Retina (tissue), 1 donor: ENCODE measurements at places on chromosomes 12 and 14.

DNA sequence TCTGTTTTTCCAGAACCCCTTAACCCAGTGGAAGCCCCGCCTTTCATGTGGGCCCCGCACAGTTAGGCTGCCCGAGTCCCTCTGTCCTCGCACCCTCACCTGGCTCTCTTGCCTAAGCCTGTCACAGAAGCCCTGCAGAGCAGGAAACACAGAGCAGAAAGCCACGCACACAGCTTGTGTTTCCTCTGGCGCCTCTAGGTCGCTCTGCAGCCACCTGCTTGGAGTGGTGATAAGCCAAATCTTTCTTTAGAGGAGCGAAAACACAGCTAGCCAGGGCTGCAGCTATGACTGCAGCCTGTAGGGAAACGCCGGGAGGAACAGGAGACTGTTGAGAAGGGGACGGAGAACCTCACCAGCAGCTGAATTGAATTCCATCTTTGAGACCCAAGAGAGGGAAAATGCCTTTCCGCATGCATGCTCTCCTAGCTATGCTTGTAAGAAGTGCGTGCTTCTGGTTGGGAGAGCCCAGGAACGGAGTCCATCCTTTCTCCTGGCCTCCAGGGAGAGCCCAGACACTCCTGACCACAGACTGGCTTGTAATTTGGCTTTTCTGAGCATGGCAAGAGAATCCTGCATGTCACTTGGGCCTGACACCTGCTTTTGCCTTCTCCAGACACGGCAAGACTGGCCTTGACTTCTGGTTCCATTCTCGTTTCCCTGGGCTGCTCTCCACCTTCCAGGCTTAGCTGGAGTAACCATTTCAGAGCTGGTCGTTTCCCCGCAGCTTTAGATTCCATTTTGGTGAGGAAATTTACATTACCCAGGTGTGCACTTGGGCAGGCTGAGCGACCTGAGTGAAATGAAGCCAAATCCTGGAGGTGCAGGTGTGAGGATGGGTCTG is 301.6 kb downstream of the CACNA1C start:
- peak; percentile 64 for DNase-seq

GRCh38 chr12:76144245-76144549 is 59.7 kb upstream of the NAP1L1 start:
- peak; percentile 32 for DNase-seq

- no peak for DNase-seq
Measured at GRCh38 chr14:82244791-82245190, 711.1 kb upstream of the SEL1L start.

DNA sequence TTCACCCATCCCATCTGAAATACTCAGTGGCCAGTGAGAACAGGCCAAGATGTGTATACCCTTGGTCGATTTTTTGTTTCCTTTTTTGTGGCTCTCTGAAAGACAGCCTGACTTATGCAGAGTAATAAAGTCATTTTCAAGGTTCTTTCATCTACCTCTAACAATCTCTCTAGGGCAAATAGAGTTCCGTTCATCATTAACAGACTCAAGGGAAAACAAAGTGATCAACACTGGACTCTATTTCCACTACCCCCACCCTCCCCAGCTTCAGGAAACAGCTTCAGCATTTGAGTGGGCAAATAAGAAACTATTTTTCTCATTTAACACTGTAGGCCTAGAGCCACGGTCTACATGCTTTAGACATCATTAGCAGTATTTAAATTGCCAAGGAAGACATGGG is 15.9 kb downstream of the PRKAB1 start:
- DNase-seq, result no peak

DNA sequence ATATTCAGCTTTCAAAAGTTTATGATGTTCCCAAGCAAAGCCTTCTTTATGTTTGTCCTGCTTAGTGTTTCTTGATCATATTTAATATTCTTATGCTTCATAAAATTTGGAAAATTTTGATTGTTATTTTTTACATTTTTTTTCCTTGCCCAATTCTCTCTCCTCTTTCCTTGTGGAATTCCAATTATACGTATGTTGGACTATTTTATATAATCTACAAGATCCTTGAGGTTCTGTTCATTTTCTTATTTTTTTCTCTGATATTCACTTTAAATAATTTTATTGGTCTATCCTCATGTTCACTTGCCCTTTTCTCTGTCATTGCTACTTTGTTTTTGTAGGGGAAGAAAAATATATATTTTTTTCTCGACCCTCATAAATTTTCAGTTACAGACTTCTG is 167.7 kb downstream of the DYRK2 start:
- DNase-seq, result no peak

- DNase-seq, result peak; percentile 76
Measured at GRCh38 chr14:89399594-89400068, 17.4 kb downstream of the FOXN3 start.

GRCh38 chr14:100443603-100444002 is 120.5 kb downstream of the SLC25A47 start:
- no peak for DNase-seq

GRCh38 chr12:64670919-64671639 is 60.8 kb downstream of the RASSF3 start:
- no peak for DNase-seq

- no peak for DNase-seq
Measured at GRCh38 chr14:38808734-38809455, 294.1 kb downstream of the SEC23A start.

DNA sequence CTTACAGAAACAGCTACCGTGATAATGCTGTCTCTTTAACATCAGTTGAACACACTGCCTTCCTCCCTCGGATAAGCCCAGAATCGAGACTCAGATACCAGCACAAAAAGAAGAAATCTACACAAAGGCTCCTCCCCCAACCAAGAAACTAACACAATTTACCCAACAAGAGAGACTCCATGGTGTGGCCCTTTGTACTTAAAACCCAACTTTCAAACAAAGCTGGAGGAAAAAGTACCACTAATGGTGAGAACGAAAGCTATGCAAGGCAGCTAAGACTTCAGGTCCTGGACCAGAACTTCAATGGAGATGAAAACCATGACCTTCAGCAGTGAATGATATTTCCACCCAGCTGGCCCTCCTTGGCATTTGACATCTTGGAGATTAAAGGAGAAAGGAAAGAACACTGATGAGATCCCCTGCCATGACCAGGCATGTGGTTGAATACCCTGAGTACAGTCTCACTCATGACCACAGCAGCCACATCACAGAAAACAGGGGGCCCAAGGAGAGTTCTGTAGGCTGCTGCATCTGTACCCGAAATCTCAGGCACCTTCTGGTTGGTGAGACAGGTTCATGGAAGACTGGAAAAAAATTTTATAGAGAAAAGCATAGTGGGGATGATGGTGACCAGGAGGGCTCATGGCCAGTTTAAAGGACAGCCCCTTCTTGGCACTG is 36.7 kb downstream of the RBM19 start:
- DNase-seq, result no peak

DNA sequence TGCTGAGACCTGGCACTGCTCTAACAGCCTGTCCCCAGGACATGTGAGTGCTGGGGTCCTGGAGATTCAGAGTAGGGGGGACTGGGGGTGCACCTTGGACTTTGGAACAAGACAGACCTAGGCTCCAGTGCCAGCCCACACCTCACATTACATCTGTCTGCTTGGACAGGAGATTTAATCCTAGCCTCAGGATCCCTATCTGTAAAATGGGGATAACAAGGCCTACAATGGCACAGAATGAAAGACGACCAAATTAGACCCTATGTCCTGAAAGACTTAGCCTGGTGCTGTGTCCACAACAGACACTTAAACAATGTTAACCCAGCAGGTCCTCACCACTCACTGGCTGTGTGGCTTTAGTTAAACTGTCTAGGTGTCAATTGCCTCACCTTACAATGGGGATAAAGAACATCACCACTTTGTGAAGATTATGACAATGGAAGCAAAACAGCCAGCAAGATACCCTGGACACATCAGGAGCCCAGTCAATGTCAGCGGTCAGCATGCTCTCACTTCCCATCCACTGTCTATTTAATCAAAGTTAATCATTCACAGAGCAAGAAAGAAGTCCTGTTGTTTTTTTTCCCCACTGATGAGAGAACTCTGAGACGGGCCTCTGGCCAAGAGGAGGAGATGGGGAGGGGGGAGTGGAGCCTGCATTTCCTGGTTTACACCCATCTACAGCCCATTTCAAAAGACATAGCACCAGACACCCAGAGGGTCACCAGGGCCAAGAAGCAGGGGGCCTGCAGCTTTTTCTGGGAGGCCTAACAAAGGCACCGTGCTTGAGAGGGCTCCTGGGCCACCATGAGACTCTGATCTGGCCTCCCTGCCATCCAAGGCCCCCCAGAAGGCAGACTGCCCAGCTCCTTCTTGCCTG is 40.6 kb downstream of the ACTN1 start:
- no peak for DNase-seq

DNA sequence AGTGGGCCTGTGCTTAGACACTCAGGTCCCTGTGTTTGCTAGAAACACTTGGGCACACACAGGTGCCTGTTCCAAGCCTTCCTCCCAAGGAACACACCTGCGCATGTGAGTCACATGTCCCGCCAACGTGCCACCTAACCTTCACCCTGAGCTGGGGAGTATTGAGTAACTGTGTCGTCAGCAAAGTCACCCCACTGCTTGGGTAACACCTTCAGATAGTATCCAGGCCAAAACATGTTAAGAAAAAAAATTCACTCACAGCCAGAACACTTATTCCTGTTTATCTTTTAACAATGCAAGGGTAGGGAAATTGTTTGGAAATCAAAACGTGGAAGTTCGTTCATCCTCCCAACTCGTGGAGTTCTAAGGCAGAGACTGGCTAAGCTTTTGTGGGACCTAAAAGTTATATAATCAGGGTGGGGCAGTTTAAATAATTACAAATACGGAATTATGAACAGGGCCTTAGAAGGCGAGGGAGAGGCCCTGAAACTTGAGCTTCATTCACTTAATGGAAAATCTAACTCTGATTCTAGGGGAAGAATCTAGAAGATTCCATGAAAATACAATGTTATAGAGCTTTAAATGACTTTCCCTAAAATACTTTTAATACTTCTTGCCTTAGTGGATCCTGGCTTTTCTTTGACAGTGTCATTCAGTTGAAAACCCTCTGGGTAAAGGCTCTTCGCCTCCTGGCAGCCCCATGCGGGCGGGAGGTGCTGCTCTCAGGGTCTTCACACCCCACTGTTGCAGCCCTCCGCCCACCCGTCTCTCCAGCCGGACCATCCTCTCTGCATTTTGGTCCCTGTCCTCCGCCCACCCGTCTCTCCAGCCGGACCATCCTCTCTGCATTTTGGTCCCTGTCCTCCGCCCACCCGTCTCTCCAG is 30.3 kb upstream of the ADIPOR2 start:
- DNase-seq, result no peak

DNA sequence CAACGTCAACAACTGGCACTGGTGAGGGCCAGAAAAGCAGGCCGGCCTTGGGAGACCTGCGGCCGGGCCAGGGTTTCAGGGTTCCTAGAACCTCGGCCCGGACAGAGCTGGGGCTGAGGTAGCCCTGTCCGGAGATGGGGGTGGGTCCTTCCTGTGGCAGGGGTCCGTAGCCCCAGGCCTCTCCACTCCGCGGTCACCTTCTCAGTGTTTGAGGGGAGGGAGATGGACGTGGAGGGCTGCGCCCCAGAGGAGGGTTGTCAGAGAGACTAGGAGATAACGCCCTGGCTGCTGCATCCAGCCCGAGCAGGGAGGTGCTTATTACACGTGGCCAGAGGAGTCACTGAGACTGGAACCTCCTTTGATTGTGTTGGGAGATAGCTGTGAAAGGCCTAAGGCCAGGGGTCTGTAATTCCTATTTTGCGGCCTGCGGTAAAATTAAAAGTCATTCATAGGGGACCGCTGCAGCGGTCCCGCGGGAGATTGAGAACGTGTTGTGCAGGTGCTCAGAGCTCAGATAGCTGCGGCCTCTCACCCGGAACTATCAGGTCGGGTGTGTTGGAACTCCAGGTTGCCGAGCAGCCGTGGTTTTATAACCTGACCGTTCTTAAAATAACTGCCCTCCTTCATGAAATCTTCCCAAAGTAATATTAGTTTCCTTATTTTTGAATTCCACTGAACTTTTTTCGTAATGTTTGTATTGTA is 507 bp downstream of the AHSA1 start:
- no peak for DNase-seq

GRCh38 chr12:28893365-28893764 is 255.7 kb upstream of the FAR2 start:
- no peak for DNase-seq

DNA sequence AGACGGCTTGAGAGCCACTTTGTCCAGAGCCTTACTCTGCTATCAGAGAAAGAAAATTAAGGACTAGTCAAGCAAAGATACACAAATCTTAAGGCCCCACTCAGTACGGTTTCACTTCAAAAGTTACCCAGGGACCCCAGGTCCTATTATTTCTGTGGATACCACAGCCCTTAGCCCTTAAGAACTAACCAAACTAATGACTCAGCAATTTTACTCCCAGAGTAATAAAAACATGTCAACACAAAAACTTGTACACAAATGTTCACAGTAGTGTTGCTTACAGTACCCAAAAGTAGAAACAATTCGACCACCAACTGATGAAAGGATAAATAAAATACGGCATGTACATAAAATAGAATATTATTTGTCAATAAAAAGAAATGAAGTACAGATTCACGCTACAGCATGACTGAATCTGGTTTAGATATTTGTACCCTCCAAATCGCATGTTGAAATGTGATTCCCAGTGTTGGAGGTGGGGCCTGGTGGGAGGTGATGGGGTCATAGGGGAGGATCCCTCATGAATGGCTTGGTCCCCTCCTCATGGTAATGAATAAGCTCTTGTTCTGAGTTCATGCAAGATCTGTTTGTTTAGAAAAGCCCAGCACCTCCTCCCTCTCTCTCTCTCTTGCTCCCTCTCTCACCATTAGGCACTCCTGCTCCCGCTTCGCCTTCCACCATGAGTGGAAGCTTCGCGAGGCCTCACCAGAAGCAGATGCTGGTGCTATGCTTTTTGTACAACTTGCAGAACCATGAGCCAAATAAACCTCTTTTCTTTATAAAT is 30.5 kb downstream of the AREL1 start:
- DNase-seq, result no peak

- DNase-seq, result no peak
Measured at GRCh38 chr12:17680220-17680619, 409.8 kb downstream of the RERGL start.

DNA sequence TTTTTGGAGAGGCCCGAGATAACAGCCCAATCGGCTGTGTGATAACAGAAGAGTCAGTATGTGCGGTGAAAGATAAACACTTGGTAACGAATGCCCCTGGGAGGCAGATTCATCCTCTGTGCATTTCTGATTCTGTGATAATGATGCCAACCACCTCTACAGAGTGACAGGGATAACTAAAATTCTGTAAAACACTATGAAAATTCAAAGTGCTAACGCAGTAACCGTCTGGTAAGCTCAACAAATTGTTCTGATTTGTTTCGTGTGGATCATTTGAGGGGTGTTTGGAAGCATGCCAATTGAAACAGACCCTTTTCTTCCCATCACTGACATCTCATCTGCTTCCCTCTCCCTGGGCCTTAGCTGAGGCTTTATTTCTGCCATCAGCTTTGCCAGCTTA is 76.3 kb downstream of the ESR2 start:
- no peak for DNase-seq

GRCh38 chr14:74618078-74618952 is 6.3 kb upstream of the LTBP2 start:
- no peak for DNase-seq

GRCh38 chr14:65070471-65070976 is 31.8 kb downstream of the MAX start:
- no peak for DNase-seq
